GM19239 (cell line): ENCODE measurements at places on chromosomes 2 and 18.

GRCh38 chr2:24262421-24262970 is 87.6 kb downstream of the FAM228A start:
- DNase-seq: no peak

DNA sequence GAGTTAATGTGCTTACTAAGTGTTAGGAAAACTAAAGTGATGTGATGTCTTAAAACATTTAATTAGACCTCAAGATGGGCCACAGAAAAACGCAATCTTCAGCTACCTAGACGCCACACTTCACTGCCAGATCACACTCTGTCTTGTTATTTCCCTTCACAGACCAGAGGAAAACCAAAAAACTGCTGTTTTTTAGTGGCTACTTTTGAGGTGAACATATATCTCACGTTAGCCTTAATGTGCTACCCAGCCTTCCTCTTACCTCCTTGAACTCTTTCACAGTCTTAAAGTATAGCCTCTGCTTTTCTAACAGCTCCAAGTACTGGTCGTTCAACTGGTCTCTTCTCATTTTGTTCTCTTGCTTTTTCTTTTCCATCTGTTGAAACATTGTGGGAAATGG is 83.1 kb downstream of the CCDC93 start:
- DNase-seq: no peak

DNA sequence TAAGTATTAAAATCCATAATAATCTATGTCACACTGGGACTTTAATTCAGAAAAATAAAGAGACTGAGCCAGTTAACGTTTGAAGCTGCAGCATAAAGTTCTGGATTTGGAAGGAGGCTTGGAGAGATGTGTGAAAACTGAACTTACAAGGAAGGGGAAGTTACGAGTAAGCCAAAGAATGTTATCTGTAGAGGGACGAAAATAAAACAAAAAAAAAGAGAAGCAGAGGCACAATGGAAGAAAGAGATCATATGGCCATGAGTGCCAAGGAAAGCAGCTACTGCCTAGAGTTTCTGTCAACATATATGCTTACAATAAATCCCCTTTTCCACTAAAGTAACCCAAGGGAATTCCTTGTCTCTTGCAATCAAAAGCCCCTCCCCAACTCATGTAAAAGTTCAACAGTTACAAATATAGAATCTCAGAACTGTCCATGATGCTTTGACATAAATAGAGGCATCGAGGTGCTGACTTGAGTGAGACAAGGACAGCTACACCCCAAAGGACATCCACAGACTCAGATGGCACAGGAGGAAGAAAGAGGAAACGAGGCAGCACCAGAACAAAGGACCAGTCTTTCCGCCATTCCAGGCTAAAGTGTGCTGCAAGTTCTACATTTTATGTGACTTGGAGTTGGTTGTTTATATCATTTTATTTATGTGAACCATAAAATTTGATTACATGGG is 16.1 kb upstream of the ARL5A start:
- DNase-seq: no peak

DNA sequence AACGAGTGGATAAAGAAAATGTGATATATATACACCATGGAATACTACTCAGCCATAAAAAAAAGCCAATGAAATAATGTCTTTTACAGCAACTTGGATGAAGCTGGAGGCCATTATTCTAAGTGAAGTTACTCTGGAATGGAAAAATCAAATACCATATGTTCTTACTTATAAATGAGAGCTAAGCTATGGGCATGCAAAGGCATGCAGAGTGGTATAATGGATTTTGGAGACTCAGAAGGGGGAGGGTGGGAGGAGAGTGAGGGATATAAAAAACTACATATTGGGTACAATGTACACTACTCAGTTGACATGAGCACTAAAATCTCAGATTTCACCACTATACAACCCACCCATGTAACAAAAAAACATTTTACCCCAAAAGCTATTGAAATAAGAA is 1.7 kb upstream of the MSGN1 start:
- DNase-seq: no peak

DNA sequence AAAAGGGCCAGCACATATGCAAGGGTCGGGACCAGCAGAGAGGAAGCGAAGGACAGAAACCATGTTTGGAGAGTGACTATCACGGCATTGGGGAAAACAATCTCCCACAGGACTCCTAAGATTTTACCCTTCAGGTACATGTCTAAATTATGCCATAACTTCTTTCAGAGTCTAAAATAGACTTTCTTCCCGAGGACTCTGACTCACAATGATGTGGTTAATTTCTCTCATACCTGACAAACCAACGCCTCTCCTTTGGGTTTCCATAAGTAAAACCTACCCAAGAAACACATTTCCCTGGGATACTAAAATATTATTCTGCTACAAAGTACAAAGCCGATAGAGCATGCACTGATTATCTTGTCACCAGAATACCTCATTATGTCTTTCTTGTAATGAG is 127.8 kb upstream of the NETO1 start:
- no peak for DNase-seq

- DNase-seq: no peak
Observed at GRCh38 chr18:57029761-57030160, 117.1 kb upstream of the BOD1L2 start.

GRCh38 chr2:48043746-48044145 is 137.4 kb upstream of the FBXO11 start:
- no peak for DNase-seq

DNA sequence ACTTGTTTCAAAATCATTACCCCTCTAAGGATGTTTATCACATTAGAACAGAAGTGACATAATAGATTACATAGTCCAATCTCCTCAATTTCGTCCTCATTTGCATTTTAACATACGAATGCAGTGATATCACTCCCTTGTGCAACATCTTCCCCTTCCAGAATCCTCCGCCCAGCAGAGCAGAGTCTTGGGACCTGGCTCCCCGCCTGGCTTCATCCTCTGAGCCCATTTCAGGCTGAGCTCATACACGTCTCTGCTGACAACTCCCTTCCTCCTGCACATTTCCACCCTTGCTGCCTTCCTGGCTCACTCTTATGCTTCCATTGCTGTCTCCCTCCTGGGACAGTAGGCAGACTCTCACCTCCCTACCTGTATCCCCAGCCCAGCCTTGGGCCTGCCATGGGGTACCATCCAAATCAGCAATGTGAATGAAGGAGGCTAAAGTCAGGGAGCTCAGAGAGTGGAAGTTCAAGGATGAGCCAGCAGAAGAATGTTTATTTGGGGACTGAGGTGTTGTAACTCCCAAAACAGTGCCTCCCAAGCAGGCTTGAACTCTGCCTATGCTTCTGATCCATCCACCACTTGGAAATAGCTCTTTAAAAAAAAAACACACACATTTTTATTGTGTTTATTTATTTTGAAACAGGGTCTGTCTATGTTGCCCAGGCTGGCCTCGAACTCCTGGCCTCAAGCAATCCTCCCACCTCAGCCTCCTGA is 165.2 kb downstream of the TMEM200C start:
- DNase-seq: no peak

- no peak for DNase-seq
Observed at GRCh38 chr2:158381978-158382377, 74.6 kb downstream of the CCDC148 start.

DNA sequence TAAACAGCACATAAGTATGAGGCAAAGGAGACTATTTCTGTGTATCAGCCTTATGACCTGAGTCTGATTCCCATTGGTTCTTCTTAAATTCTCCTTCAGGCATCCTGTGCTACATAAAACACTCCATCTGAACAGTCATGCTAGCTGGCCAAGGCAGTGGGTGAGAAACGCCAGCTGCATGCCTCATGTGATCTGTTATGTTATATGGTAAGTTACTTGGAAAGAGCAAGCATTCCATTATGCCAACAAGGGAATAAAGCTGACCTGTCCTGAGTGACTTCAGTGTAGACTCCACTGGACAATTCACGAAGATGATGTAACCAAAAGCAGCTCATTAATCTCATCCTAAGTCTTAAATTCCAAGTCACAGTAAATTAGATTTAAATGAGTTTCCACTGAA is 216.5 kb upstream of the FN1 start:
- no peak for DNase-seq

- no peak for DNase-seq
Observed at GRCh38 chr2:95346738-95347671, 49.9 kb downstream of the KCNIP3 start.

- DNase-seq: no peak
Observed at GRCh38 chr2:207405150-207405549, 124.6 kb upstream of the CREB1 start.

- no peak for DNase-seq
Observed at GRCh38 chr2:38524580-38524979, 78.1 kb downstream of the HNRNPLL start.

GRCh38 chr2:219297766-219298456 is 11.3 kb downstream of the PTPRN start:
- DNase-seq: no peak

- DNase-seq: no peak
Observed at GRCh38 chr2:95356821-95357700, 45.4 kb upstream of the FAHD2A start.

DNA sequence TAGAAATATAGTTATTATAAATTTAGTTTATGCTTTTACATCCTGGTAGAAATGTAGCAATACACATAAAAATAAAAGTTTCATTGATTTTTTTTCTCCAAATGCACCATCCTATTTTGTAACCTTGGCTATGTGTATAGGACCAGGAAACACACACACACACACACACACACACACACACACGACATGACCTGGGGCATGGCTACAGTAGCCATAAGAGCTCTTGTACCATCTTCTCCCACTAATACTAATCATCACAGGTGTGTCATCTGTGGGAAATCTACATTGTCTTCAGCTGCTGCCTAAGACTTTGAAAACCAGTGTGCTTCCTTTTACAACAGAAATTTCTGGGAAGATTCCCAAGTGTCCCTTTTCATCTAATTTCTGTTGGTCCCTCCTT is 144.3 kb downstream of the MCFD2 start:
- DNase-seq: no peak

- no peak for DNase-seq
Observed at GRCh38 chr18:36650906-36651305, 177.9 kb downstream of the TPGS2 start.

- no peak for DNase-seq
Observed at GRCh38 chr2:175170659-175171304, 2.8 kb upstream of the ATF2 start.

- no peak for DNase-seq
Observed at GRCh38 chr2:43822839-43823238, 15.8 kb downstream of the ABCG5 start.

GRCh38 chr18:26083099-26083498 is 7.3 kb downstream of the SS18 start:
- no peak for DNase-seq

DNA sequence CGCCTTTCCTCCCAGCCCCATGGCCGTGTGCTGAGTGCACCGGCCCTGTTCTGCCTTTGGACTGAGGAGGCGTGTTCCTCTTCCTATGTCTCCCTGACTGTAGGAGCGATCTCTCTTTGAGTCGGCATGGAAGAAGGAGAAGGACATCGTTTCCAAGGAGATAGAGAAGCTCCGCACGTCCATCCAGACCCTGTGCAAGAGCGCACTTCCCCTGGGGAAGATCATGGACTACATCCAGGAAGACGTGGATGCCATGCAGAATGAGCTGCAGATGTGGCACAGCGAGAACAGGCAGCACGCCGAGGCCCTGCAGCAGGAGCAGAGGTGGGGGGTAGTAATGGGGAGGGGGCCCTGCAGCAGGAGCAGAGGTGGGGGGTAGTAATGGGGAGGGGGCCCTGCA is 29.4 kb upstream of the ASB1 start:
- DNase-seq: no peak

- no peak for DNase-seq
Observed at GRCh38 chr2:71455011-71455740, 1.8 kb downstream of the DYSF start.

DNA sequence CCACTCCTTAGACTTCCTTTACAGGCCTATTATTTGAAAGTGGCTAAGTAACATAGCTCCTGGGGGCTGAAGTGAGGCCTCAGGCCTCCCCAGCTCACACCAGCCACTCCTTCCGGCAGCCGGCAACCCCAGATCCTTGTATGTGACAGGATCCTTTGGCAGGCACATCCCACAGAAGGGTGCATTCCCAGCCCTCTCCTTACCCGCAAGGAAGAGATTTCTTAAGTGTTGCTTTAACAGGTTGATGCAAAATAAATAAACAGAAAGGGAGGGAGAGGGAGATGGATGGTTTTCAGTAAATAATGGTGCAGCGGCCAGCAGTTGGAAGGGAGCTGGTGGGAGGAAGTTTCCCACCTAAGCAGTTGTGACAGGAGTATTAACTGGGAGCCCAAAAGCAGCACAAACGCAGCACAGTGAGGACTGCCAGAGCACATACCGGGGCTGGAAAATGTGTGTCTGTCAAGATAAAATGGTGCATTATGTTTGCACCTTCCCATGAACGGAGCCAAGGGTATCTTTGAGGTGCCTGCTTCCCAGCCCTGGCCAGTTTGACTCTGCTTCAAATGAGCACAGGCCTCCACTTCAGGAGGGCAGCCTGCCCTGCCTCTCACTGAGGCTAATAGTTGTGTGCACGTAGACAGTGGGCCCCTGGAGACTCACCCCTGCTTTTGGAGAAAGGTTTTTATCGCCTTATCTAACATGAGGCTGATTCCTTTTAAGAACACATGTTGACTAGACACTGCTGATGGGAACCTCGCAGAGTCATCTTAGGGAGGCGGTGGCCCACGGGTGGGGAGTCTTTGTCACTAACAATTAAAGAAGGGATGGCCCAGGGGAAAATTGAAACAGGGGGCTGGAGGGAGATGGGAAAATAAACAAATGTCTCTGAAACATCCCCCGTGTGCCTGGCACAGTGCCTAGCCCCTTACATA is 32.8 kb downstream of the NRP2 start:
- no peak for DNase-seq

- DNase-seq: no peak
Observed at GRCh38 chr2:236318401-236318800, 54.2 kb upstream of the ASB18 start.

DNA sequence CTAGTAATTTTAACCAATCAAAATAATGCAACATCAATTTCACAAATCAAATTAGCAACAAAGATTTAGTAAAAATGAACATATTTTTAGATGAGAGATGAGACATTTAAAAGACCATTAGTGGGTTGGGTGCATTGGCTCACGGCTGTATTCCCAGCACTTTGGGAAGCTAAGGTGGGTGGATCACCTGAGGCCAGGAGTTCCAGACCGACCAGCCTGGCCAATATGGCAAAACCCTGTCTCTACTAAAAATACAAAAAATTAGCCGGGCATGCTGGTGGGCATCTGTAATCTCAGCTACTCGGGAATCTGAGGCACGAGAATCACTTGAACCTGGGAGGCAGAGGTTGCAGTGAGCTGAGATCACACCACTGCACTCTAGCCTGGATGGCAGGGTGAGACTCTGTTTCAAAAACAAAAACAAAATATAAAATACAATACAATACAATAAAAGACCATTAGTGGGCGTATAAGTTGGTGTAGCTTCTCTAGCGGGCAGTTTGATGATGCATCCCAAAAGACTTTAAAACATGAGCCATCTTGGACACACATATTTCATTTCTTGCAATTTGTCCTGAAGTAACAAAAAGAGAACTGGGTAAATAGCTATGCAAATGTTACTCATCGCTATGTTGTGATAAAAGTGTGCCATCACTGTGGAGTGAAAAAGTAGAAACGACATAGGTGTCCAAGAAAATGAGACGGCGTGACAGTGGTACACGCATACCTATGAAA is 101.8 kb downstream of the COL6A3 start:
- DNase-seq: no peak
